Epithelial cell of proximal tubule (primary cell): ENCODE measurements at places on chromosomes 2 and 18. TPM values are rescaled to one million over a fixed set of nuclear protein-coding genes. Genes with fewer than 3 reads are reported as not detected.

- DNase-seq = no peak
Observed at GRCh38 chr2:152861349-152861942, 143.0 kb downstream of the ARL6IP6 start.

- no peak for DNase-seq
Observed at GRCh38 chr2:17892770-17893534, 14.5 kb downstream of the KCNS3 start.

DNA sequence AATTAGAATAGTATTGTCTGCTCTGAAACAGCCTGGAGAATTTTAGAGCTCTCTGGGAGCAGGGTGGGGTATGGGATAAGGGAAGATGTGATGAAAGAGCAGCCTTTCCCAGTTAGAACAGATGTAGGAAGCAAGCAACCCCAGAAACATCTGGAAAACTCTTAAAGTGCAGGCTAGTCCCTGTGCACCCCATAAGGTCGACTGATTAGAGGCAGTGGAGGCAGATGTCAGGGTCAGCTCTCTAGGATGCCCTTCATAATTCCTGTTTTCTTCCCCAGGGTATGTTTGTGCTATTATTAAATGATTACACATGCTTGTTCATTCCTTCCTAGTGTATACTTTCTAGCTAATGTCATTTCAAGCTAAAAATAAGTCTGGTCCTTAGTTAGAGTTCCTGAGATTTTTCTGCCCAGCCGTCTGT is 41.7 kb downstream of the PTPRM start:
- DNase-seq = no peak

DNA sequence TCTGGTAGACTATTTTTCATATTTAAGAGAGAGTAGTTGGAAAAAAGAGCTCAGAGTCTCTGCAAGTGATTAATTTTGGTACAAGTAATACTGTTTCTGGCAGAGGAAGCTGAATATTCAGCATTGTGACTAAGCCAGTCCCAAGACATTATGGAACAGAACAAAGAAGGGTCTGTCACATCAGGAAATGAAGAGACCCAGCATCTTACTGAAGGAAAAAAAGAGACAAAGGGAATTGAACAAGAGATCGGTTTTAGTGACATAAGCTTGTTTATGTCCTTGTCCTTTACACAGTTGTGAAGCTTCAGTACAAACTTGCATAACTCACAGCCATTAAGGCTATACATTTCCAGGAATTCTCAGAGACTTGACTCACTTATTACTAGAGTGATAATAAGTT is 568.5 kb upstream of the SLC8A1 start:
- no peak for DNase-seq

GRCh38 chr18:53886058-53886457 is 338.4 kb downstream of the MBD2 start:
- no peak for DNase-seq

Gene HOXD13
- total RNA-seq = not detected in 2 replicates
